Glomerular endothelial cell (primary cell): ENCODE measurements at places on chromosomes 5 and 9.

DNA sequence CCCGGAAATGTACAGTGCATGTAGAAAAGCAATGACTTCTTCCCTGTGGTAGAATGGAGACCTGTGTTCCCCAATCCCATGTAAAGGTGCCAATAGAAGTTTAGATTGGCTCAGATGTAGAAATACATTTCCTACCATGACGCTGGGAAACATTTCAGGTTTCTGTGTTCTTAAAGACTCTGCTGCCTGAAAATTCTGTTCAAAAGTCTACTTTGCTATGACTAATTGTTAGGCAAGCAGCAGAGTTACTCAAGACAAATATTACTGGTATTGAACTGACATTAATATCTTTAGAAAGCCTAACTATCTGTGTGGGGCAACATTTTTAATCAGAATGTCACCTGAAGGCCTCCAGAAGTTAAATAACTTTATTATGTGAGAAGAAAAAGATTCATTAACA, 75.5 kb upstream of the ELL2 start:
- no peak for DNase-seq

- DNase-seq = no peak
Observed at GRCh38 chr9:34550681-34551270, 28.0 kb upstream of the ENHO start.

DNA sequence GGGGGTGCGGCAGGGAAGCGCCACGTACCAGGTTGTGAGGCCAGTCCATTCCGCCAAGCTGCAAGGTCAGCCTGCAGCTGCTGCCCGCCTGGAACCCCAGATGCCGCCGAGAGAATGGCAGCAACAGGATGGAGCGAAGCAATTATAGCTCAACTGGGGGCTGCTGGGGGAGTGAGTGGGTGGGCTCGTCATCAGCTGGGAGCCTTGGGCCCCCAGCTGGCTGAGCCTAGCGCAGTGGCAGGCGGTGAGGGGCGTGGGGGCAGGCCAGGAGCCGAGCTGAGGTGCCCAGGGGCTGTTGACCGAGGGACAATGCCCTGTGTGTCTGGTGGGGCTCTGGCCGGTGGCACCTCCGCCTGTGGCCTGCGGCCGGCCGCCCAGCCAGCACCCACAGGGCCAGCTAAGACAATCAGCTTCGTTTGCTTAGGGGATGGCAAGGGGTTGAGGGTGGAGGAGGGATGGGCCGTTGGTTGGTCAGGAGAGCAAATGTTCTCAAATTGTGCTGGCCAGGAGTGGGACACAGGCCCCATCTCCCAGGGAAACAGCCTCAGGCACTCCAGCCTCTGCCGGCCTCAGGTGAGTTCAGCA, at the start of gene IL17B:
TSS of gene IL17B (minus strand) at position 116 of the 585 bp plus-strand sequence. CDS start at position 49, 67 bp downstream.
- no peak for DNase-seq

GRCh38 chr5:56837956-56838355, 22.6 kb downstream of the MAP3K1 start:
- DNase-seq = no peak

DNA sequence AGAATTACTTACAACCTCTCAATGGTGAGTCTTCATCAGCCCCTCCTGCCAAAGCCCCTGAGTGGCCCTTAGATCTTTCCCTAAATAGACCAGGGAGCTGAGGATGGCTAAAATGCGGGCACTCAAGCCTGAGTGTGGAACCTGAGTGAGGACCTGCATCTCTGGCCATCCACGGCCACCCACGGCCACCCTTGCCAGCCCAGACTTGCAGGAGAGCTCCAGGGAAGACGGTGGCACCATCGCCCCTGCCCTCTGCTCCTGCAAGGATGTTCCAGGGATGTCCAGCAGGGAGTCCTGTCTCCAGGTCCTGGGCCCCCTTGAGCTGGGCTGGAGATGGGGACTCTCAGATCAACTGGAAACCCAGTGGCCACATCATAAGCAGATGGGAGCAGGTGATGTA, 68.2 kb upstream of the OLFM1 start:
- no peak for DNase-seq

DNA sequence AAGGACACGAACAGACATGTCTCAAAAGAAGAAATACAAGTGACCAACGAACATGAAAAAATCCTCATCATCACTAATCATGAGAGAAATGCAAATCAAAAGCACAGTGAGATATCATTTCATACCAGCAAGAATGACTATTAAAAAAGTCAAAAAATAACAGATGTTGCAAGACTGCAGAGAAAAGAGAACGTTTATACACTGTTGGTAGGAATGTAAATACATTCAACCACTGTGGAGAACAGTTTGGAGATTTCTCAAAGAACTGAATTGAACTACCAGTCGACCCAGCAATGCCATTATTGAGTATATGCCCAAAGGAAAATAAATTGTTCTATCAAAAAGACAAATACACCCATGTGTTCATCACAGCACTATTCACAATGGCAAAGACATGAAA, 45.7 kb downstream of the FXN start:
- no peak for DNase-seq

- DNase-seq = no peak
Observed at GRCh38 chr9:138097501-138097991, 220.0 kb downstream of the CACNA1B start.

- DNase-seq = no peak
Observed at GRCh38 chr5:178186427-178186826, 744 bp downstream of the GMCL2 start.

DNA sequence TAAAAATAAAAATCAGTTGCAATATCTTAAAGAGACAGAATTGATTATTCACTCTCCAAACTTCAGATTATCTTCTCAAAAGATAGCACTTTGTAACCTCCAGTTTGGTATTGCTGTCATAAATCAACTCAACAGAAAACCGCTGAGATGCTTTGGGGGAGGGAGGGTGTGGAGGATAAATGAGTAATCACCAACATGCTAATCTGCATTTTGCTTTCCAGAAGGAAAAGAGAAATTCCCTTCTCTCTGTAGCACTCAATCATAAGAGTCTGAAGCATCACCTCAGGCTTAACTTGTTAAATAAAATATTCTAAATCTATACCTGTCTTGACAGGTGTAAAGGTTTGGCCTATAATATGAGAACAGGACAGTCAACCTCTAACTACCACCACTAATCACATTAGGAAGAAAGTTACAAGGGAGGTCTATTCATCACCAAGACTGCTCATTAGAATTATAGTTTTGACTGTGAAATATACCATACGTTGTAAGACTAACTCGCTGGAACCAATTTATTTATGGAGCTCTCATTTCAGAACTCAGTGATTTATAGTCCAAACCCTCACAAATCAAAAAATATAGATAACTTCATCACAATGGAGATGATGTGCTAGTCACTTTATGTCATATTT, 89.0 kb downstream of the PIK3R1 start:
- DNase-seq = no peak

DNA sequence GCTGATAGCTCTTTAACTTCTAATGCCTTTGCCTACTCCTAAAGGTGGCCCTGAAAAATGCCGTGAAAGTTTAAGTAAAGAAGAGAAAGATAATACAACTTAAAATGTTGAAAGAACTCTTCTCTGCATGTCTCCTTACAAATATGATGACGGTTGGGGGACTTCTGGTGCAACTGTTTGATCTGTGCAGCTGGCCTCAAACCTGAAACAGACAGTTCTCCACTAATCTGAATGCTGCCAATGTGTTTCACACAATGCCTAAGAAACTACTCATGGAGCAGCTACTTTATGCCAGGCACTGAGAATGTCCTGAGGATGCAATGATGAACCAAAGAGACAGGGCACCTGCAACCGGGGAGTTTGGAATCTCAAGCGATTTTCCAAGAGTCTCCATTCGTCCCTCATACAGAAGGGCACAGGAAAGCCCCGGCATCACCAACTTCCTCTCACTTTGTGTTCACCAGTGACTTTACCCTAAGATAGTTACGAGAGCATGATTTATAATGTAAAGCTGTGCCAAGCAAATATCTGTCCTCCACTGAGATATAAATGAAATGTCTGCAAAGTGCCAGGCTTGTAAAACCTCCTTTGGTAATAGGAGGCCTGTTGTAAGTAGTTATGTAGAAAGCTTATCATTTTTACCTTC, 455.4 kb downstream of the SEMA5A start:
- no peak for DNase-seq

DNA sequence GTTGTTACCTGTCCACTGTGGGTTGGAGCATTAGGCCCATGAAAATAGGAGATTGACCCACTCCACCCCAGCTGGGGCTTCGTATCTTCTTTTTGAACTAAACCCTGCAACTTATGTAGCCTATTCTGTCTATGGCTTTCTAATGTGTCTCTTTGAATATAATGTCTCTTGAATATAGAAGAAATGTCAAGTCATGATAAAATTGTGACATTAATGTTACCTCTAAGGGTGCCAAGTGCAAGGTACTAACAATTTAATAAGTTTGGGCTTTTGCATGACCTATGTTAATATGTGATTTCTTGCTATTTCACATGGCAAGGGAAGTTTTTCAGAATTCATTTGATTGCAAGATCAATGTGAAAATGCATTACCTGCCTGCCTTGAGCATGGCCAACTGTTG, 40.4 kb upstream of the PUM3 start:
- DNase-seq = no peak

- DNase-seq = no peak
Observed at GRCh38 chr5:139745132-139745799, 50.3 kb upstream of the PSD2 start.

DNA sequence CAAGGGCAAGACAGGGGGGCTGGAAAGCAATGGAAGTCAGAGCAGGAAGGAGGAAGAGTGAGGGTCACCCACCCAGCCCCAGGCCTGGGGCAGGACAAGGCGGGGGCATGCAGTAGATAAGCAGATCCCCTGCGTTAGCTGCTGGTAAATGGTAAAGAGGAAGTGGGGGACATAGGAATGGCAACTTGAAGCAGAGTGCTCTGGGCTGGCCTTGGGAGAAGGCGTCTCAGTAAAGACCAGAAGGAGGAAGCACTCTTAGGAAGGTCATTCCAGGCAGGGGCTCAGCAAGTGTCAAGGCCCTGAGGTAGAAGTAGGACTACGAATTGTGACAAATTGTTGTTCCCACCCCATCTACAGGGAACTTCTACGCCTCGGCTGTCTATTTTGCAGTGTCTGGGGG, 15.1 kb downstream of the TCOF1 start:
- DNase-seq = no peak

- no peak for DNase-seq
Observed at GRCh38 chr5:129496864-129497595, 36.9 kb downstream of the ADAMTS19 start.

- no peak for DNase-seq
Observed at GRCh38 chr9:137014166-137014565, 13.9 kb downstream of the ABCA2 start.

GRCh38 chr5:177494346-177495195, 2.8 kb downstream of the PDLIM7 start:
- no peak for DNase-seq

GRCh38 chr5:125484742-125485641, 738.6 kb upstream of the ZNF608 start:
- peak; percentile 88 for DNase-seq

- DNase-seq = no peak
Observed at GRCh38 chr9:129716091-129716490, 36.8 kb downstream of the PTGES start.
